ENCODE measurements at places on chromosomes 5 and 9. TPM values are rescaled to one million over a fixed set of nuclear protein-coding genes. Genes with fewer than 3 reads are reported as not detected.

Gene CCDC112
- total RNA-seq, result 6.6 TPM

Gene ENC1
- 71.5 TPM for total RNA-seq

- no peak for DNase-seq
These were observed 23.4 kb downstream of the PROP1 start for GRCh38 chr5:177972613-177973012.

Gene DRD1
- total RNA-seq, result not detected

Gene STPG3
- not detected for total RNA-seq

- DNase-seq, result no peak
These were observed 66.4 kb upstream of the COL15A1 start for GRCh38 chr9:98877311-98877710.

DNA sequence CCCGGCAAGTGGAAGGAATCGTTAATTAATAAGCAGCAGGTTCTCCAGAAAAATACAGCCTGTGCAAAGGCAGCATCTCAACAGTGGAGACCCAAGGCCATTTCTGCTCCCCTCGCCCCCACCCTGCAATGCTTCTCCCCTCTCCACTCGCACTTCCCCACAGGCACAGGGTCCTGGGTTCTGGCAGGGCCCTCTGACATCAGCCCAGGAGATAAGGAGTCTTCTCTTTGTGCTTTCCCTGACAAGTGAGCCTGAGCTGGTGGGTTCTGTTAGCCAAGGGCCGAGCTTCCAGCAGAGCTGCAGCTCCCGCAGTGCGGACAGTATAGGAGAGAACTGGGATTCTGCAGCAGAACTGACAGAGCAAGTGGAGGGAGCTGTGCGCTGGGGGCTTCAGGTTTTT lies 257.5 kb downstream of the NSG2 start:
- no peak for DNase-seq

- DNase-seq, result no peak
These were observed 16.3 kb downstream of the PDGFRB start for GRCh38 chr5:150139334-150139733.

Gene CCDC171
- 0.86 TPM for total RNA-seq

DNA sequence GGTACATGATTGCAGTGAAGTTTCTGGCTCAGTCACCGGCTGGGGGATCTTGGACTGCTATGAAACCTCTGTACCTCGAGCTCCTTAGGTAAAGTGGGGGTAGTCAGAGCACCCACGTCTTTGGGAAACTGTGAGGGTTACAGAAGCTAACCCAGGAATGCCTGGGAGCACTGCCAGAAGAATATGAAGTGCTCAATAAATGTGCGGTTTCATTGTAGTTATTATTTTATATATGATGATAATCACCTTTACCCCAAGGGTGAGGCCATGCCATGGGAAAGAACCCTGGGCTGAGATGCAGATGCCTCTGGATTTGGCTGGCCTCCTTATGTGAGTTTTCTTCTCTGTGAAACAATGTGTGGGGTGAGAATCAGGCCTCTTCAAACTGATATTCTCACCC lies 3.7 kb downstream of the NPR3 start:
- DNase-seq, result no peak

Gene GDNF
- not detected for total RNA-seq

DNA sequence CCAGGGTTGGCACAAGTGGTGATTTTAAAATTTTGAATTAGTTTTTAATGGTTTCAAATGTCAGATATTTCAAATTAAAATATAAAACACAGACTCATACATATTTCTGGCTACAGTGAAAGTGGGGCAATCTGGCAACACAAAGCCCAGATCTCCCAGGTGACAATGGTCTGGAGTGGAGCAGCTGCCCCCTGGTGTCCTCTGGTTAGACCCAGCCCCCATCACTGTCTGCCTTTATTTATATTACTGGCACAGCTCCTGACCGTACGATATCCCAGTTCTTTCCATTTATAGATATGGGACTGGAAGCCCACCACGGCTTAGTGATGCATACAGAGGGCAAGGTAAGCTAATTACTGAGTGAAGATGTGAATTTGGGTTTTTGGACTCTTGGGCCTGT lies 37.3 kb downstream of the MACIR start:
- DNase-seq, result no peak

- DNase-seq, result no peak
These were observed 3.8 kb downstream of the RFX3 start for GRCh38 chr9:3521966-3522365.

DNA sequence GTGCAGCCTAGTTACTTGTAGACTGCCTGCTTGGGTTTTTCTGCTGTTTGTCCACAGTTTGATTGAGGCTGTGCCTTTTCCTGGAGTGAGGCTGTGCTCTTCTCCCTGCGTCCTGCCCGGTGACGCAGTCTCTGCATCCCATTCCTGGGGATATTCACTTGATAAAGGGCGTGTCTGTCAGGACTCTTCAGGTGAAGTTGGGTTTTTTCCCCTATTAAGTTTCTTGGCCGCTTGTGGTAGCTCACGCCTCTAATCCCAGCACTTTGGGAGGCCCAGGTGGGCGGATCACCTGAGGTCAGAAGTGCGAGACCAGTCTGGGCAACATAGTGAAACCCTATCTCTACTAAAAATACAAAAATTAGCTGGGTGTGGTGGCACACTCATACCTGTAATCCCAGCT lies 50.0 kb upstream of the SUSD3 start:
- DNase-seq, result no peak

DNA sequence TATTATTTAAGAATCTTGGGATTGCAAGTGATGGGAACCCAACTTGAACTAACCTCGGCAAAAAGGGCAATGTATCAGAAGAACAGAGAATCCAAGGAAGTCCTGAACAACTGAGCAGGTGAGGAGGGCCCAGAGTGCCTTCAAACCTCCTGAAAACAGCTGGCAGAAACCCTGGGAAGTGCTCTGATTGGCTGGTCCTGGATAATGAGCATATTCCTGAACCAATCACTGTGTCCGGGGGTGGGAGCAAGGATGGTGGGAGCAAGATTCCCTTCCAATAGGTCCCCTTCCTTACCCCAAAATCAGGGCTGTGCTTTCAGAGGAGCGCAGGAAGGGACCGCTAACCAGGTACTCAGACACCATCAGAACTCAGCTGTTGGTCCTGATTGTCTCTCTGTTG lies 31.9 kb upstream of the TBC1D2 start:
- DNase-seq, result no peak

DNA sequence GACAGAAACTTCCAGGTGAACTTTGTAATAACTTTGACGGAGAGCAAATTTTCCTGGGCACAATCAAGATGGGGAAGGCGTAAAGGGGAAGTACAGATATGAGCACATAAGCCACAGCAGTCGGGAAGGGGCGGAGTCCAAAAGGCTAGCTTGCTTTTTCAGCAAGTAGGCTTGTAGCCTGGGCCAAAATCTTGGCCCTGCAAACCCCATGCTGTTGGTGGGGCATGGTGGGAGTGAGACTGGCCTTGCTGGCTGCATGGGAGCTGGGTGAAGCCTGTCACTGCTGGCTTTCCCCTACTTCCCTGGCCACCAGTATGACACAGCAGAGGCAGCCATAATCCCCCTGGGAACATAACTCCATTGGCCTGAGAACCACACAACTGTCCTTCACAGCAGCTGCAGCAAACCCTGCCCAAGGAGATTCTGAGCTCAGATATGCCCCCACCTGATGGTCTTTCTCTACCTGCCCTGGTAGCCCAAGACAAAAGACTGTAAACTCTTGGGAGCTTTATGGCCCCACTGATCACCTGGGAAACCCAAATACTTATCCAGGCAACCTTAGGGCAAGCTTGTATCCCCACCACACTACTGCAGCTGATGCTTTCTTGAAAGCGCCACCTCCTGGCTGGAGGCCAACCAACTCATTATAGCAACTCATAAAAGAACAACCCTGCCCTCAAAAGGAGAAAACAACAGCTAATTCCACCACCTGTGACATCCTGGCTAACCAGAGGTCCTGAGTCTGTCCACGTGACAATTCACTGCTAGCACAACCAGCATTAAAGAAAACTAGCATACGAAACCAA lies 24.0 kb downstream of the DCTN4 start:
- no peak for DNase-seq

Gene C7
- total RNA-seq, result 7.7 TPM

- no peak for DNase-seq
These were observed 353.3 kb downstream of the YTHDC2 start for GRCh38 chr5:113866763-113867162.

DNA sequence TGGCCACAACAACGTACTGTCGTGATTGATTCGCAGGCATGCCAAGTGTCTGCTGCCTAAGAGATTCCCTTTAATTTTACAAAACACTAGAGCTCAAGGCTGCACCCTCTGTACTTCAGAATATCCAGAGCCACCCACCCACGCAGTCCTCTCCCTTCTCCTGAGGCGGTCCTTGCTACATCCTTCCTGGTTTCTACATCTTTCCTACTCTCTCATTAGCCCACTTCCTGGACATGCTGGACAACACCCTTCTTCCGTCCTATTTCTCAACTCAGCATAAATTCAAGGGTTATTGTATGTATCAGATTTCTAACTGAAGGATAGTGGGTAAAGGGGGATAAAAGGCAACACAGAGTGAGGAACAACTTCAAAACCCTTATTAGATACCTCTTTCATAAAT lies 148.4 kb upstream of the MAP3K1 start:
- no peak for DNase-seq

GRCh38 chr5:105218018-105218417 lies 1655.4 kb upstream of the NUDT12 start:
- no peak for DNase-seq

DNA sequence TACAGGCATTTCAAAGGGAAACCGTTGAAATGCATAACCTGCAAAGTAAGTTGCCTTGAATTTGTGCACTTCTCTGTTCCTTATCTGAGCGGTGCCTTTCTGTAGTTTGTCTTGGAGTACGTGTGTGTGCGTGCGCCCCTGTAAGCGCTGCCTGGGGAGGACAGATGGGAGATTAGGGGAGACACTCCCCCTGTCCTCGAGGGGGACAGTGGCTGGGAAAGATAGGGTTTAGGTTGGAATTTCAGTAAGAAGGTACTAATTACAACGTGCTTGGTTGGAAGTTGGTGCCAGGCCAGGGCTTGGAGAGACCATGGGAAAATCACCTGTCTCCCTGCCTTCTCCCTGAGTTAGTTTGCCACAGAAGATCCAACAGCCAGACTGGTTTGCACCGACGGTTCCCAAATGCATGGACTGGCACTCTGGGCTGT lies 73.2 kb downstream of the PIK3R1 start:
- no peak for DNase-seq

DNA sequence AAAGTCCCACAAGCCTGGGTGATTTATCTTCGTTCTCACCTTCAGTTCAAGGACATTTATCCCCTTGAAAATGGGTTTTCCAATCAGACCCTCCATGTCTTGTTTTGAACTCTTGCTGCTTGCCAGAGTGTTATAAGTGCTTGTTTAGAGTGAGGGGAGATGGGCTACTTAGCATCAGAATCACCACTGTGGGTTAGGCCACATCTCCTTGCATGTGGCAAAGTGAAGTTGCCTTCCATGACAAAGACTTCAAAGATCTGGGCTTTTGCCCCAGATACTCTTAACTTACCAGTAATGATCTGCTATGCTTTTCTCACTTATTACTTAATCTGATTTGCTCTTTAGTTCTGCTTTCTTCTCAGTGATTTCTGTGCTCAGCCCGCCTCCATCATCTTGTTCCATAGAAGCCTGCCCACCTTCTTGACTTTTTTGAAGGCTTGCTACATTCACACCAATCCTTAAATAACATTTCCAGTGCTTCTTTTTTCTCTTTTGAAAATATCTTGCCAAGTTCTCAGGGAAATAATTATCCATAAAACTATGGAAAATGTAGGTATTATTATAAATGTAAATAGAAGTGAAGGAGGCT lies 39.0 kb downstream of the GPR21 start:
- DNase-seq, result no peak

Gene CER1
- total RNA-seq, result not detected

GRCh38 chr5:64595031-64595855 lies 89.4 kb downstream of the RGS7BP start:
- peak; percentile 4 for DNase-seq

DNA sequence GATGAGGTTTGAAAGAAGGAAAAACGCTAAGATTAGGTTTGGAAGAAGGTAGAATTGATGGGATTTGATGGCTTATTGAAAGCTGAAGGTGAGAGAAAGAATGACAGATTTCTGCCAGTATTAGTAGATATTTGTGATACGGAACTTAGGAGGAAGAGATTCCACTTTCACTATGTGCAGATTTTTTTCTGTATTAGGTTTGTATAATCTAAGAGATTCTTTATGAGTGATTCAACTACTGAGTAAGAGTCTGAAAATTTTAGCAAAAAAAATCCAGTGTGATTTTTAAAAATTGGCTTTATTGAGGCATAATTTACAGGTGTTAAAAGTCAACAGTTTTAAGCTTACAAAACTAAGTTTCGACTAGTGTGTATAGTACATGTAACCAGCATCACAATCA lies 54.1 kb downstream of the AP3S1 start:
- no peak for DNase-seq

Gene ARHGEF39
- 0.86 TPM for total RNA-seq

GRCh38 chr9:120463765-120464164 lies 116.2 kb downstream of the CDK5RAP2 start:
- DNase-seq, result no peak

Gene PCDHGB4
- total RNA-seq, result 9.3 TPM

Gene SMIM33
- not detected for total RNA-seq

DNA sequence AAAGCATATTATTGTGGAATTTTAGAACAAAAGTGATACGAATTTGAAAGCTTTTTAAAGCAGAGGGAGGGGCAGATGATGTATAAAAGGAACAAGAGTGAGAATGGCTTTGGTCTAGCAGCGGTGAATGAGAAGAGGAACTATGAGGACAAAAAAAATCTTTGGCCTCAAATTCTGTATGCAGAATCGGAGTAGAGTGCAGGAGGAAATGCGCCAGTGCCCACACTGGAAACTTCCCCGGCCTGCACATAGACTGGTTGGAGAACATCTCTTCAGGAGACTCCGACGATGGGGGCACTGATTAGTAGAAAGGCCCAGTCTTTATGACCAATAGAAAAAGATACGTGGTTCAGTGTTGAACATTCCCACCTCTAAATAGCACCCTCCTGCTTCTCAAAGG lies 51.3 kb downstream of the SLC46A2 start:
- no peak for DNase-seq

DNA sequence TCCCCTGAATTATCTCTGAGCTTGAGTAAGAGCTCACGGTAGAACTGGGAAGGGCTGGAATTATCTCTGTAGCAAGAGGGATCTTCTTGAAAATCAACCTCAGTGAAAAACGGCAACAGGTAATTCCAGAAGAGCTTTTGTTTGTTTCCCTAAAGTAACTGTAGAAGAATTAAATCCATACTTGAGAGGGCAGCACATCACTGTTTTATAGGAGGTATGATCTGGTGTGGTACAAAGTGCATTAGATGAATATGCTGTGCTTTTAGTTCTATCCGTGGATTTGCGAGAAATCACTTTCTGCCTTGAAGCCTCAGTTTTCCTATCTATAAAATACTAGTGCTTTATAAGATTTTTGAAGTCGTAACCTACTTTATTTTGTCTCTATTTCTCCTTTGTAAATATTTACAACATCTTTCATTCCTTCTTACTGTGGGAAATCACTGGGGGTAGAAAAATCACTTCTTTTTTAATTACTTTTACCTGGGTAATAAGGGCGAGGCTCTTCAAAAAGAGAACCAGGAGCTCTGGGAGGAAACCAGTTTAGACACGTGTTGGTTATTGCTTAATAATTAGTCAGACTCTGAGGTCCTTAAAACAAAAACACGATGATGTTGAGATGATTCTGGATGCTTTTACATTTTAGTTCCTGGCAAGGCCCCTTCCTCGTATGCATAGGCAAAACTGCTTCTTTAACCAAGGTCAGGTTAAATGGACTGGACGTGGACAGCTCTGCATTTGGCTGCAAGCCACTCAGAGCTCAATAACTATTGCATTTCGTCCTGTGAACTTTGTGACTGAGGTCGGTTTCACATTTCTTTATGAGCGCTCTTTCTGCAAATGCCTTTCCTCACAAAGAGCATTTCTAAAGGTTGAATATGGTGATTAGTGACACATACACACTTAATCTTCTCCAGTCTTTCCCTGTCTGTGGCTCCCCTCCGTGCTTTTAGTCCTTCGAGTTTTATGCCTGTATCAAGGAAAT lies 376.1 kb downstream of the BRINP1 start:
- no peak for DNase-seq

Measured in pulmonary artery endothelial cell (primary cell).